Glutamatergic neuron (in vitro differentiated cells): ENCODE measurements at places on chromosomes 2 and 18. TPM values are rescaled to one million over a fixed set of nuclear protein-coding genes. Genes with fewer than 3 reads are reported as not detected.
A peak's percentile ranks its signal among the peaks of the same experiment; 100 is the strongest.

The ABCG8 gene
- total RNA-seq: not detected

The TMEM18 gene
- 22.0 TPM for total RNA-seq

The TCF7L1 gene
- 6.6 TPM for total RNA-seq

DNA sequence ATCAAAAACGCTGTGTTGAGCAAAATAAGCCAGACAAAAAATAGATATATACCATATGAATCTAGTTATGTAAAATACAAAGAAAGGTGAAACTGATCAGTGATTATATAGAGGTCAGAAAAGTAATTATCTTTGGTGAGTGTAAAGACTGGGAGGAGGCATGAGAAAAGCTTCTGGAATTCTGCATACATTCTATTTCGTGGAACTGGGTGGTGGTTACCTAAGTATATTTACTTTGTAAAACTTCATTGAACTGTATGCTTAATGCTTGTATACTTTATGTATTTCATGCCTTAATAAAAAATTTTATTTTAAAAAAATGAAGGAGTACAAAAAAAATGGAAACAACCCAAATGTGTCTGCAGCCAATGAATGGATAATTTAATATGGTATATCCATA, 153.1 kb upstream of the ALPP start:
- H3K27ac ChIP-seq: no peak overlapping the region
- DNase-seq: no peak
- no peaks in the 10 kb centered on the region for H3K4me1 ChIP-seq

DNA sequence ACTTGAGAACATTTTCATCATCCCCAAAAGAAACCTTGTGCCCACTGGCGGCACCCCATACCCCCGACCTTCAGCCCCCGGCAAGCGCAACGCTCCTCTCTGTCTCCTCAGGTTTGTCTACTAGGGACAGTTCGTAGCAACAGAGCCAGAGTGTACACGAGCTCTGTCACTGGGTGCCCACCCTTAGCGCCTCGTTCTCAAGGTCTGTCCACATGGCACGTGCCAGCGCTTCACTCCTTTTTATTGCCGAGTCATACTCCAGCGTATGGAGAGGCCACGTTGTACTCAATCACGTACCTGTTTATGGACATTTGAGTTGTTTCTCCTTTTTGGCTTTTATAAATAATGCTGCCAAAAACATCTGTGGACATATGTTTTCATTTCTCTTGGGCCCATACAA, 30.3 kb upstream of the GPC1 start:
- DNase-seq: no peak
- no peak overlapping the region for H3K4me3 ChIP-seq
- peaks cover 3% of the 10 kb centered on the region for H3K27me3 ChIP-seq
- H3K36me3 ChIP-seq: peaks cover 1% of the 10 kb centered on the region

GRCh38 chr2:177708660-177709444, 316.3 kb downstream of the AGPS start:
- no peak for DNase-seq
- H3K27me3 ChIP-seq: no peaks in the 10 kb centered on the region
- no peaks in the 10 kb centered on the region for H3K36me3 ChIP-seq

GRCh38 chr2:7480431-7480830, 563.2 kb downstream of the RNF144A start:
- no peaks in the 10 kb centered on the region for H3K36me3 ChIP-seq
- no peak overlapping the region for H3K4me3 ChIP-seq
- H3K4me1 ChIP-seq: peaks cover 8% of the 10 kb centered on the region
- no peak for DNase-seq

DNA sequence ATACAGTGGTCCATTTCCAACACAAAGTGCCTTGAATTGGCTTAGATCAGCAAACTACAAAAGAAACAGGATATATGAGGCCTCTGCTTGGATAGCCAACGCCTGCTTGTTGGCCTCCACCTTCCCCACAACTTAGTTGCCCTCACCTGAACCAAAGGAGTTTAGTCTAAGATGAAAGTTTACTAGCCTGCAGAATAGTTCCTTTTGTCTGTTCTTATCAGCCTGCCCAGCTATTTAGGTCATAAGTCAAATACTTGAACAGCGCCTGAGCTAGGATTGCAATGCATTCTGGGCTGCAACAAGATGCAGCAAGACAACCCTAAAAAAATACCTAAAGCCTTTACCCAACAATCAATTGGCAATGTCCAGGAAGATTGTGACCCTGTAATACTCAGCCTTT, 13.1 kb upstream of the EPG5 start:
- no peaks in the 10 kb centered on the region for H3K36me3 ChIP-seq
- H3K4me1 ChIP-seq: no peaks in the 10 kb centered on the region
- H3K4me3 ChIP-seq: no peak overlapping the region
- no peak for DNase-seq
- no peak overlapping the region for H3K27ac ChIP-seq
- no peaks in the 10 kb centered on the region for H3K27me3 ChIP-seq

GRCh38 chr2:61720911-61721310, 132.9 kb downstream of the FAM161A start:
- no peaks in the 10 kb centered on the region for H3K27me3 ChIP-seq
- H3K4me3 ChIP-seq: no peak overlapping the region
- H3K36me3 ChIP-seq: peaks cover 1% of the 10 kb centered on the region
- H3K4me1 ChIP-seq: no peaks in the 10 kb centered on the region
- no peak for DNase-seq

DNA sequence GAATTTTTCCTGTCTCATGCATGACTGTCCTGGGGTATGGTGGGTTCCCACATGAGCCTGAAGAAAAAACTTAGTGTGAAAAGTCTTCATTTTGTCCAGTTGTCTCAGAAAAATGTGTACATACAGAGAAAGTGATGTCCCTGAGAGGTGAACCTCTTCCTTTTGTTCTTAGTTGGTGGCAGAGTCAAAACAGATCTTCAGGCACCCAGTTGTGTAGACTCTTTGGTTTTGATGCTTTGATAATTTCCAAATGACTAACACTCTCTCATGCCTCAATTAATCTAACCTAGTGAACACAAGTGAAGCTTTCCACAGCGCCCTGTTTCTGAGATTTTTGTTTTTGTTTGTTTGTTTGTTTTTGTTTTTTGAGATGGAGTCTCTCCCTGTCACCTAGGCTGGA, 273.5 kb downstream of the PIK3C3 start:
- H3K36me3 ChIP-seq: no peaks in the 10 kb centered on the region
- no peaks in the 10 kb centered on the region for H3K4me1 ChIP-seq
- H3K27ac ChIP-seq: no peak overlapping the region
- DNase-seq: no peak
- no peaks in the 10 kb centered on the region for H3K27me3 ChIP-seq
- no peak overlapping the region for H3K4me3 ChIP-seq

GRCh38 chr2:179263446-179264367, 925 bp downstream of the SESTD1 start:
- H3K4me3 ChIP-seq: peak overlapping the region; percentile 97
- H3K27ac ChIP-seq: peak overlapping the region; percentile 96
- H3K36me3 ChIP-seq: no peaks in the 10 kb centered on the region
- H3K4me1 ChIP-seq: peaks cover 4% of the 10 kb centered on the region

- H3K4me1 ChIP-seq: peaks cover 16% of the 10 kb centered on the region
- peaks cover 12% of the 10 kb centered on the region for H3K36me3 ChIP-seq
Measured at GRCh38 chr2:239355724-239356123, 45.1 kb downstream of the HDAC4 start.

DNA sequence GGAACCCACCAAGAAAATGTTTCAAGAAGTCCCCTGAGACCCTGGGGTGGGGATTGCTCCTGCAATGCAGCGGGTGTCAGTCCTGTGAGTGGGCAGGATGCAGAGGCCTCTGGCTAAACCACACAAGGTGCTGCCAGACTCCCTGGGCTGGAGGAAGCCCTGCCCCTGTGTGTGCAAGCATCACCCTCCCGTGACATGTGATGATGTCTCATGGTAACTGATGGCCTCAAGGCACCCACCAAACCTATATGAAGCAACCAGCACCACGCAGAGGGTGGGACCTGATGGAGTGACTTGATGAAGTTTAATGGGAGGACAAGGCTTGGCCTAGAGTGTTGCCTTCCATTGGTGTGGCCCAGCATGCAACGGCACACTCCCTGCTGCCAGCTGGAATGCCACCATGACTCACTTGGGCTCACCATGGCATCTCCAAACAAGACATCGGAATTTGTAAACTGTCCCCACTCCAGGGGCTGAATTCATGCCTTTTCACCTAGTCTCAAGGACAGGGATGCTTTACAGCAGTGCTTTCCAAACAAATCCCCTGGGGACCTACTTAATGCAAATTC, 8.7 kb upstream of the SLC14A1 start:
- DNase-seq: no peak
- H3K4me3 ChIP-seq: no peak overlapping the region
- H3K27ac ChIP-seq: no peak overlapping the region
- no peaks in the 10 kb centered on the region for H3K27me3 ChIP-seq
- no peaks in the 10 kb centered on the region for H3K4me1 ChIP-seq
- peaks cover 6% of the 10 kb centered on the region for H3K36me3 ChIP-seq

- H3K27me3 ChIP-seq: peaks cover 9% of the 10 kb centered on the region
- H3K4me3 ChIP-seq: peak overlapping the region; percentile 80
- H3K36me3 ChIP-seq: no peaks in the 10 kb centered on the region
Measured at GRCh38 chr18:13221869-13222855, 3.6 kb downstream of the LDLRAD4 start.

DNA sequence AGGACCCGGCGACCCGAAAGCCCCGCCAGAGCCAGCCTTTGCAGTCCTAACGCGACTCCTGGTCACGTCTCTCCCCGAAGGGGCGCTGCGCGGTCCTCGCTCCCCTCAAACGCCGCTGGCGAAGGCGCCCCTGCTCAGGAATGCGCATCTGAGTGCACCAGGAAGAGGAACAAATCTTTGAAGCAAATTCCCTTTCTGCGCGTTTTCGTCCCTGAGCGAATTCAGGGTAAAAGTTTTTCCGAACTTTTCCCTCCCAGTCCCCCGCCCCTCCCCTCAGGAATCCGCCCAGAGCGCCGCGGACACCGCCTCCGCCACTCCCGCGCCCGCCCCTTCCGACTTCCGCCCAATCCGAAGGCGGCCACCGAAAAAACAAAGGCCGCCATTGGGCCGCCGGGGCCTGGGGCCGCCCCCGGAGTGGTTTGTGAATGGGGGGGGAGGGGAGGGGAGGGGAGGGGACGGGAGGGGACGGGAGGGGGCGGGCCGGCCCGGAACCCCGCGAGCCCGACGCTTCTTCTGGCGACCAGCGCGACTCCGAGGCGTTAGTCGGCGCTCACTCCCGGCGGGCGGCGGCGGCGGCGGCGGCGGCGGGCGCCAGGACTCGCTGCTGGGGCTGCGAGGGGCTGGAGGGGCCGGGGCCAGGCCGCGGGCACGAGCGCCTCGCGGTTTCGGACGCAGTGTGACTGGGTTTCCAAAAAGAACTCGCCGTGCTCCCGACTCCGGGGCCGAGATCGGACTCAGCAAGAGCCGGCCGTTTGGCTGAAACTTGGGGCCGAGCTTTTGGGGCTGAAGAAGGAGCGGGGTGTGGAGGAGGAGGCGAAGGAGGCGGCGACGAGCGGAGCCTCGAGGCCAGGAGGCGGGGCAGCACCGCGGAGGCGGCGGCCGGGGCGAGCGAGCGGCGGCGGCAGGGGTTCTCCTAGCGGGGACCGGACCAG, at the start of gene FZD7:
TSS of gene FZD7 (plus strand) at position 539 of the 932 bp plus-strand sequence. CDS start 793 bp downstream, outside the sequence.
- peaks cover 23% of the 10 kb centered on the region for H3K4me1 ChIP-seq
- H3K4me3 ChIP-seq: peak within 1 kb of the TSS; percentile 95
- peak; percentile 88 for DNase-seq
- H3K27ac ChIP-seq: peak within 1 kb of the TSS; percentile 67
- H3K36me3 ChIP-seq: no peaks in the 10 kb centered on the region

DNA sequence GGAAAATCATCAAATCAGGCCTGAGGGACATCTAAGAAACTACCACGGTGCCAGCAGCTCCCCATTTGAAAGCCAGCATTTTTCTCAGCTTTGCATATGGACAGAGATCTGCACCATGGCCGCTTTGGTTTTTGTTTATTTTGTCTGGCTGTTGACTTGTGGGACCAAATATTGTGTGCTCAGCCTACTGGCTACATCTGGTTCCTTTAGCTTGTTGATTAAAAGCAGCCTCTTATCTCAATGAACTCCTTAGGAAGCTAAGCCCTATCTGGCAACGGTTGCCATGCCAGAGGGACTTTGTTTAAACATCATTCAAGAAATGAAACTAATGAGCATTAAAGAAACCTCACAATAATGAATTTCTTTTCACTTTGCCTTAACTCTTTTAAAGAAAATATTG, 32.4 kb upstream of the CCDC150 start:
- H3K4me3 ChIP-seq: no peak overlapping the region
- no peaks in the 10 kb centered on the region for H3K36me3 ChIP-seq
- H3K27me3 ChIP-seq: peaks cover 3% of the 10 kb centered on the region
- DNase-seq: no peak
- no peak overlapping the region for H3K27ac ChIP-seq
- peaks cover 11% of the 10 kb centered on the region for H3K4me1 ChIP-seq
